Adrenal gland (tissue), 19 donors: ENCODE measurements at places on chromosomes 12 and 14. TPM values are rescaled to one million over a fixed set of nuclear protein-coding genes. Genes with fewer than 3 reads are reported as not detected.
A peak's percentile ranks its signal among the peaks of the same experiment; 100 is the strongest.

DNA sequence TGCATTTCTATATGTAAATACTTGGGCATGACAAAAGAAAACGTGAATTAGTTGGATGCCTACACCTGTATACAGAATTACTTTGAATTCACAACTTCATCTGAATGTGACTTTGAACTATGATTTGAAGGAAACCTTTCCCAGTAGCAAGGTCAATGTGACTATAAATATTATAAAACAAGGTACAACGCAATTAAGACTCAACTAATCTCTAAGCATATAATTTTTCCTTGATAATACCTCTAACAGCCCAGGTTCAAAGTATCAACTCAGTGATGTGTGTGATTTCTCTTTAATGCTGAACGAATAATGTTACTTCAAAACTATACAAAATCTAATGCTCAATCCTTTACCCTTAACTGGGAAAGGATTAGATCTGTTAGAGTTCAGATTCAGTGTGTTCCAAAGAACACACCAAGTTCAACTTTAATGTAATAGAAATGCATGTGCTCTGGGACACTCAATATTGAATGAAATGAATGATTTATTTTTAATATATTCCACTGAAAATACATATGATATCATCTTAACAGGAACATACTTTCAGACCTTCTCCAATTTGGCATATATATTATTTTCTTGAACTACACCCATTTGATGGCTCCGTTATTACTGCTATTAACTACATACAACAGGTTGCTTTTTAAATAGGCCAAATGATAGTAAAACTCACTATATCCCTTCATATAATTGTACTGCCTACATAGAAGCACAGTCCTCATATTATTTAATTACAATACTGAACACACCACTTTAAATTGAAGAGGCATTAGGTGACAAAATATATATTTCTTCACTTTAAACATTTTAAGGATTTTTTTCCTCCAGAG lies 40.1 kb upstream of the MTERF2 start:
- H3K4me3 ChIP-seq, result no peak overlapping the region
- H3K4me1 ChIP-seq, result peaks cover 14% of the 10 kb centered on the region
- no peak for DNase-seq
- no peaks in the 10 kb centered on the region for H3K36me3 ChIP-seq
- H3K27me3 ChIP-seq, result no peaks in the 10 kb centered on the region
- peak overlapping the region; percentile 84 for H3K27ac ChIP-seq

DNA sequence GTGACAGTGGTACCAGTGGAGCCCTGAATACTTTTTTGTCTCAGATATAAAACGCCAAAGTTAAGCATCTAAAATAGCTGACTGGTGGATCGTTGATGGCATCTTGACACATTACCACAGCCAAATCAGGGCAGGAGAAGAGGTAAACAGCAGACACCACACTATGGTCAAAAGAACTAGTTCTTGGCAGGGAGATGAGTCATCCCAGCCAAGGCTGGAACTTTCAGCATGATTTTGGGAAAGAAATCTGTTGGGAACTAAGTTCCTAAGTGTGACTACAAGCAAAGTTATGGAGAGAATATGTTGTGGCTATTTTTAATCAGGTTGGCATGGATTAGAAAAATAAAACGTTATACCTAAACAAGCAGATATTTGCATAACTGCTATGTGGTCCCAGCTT lies 36.9 kb downstream of the LGR5 start:
- H3K27me3 ChIP-seq, result no peaks in the 10 kb centered on the region
- H3K36me3 ChIP-seq, result no peaks in the 10 kb centered on the region
- H3K27ac ChIP-seq, result no peak overlapping the region

The SCNN1A gene
- polyA plus RNA-seq, result 5.1 TPM

DNA sequence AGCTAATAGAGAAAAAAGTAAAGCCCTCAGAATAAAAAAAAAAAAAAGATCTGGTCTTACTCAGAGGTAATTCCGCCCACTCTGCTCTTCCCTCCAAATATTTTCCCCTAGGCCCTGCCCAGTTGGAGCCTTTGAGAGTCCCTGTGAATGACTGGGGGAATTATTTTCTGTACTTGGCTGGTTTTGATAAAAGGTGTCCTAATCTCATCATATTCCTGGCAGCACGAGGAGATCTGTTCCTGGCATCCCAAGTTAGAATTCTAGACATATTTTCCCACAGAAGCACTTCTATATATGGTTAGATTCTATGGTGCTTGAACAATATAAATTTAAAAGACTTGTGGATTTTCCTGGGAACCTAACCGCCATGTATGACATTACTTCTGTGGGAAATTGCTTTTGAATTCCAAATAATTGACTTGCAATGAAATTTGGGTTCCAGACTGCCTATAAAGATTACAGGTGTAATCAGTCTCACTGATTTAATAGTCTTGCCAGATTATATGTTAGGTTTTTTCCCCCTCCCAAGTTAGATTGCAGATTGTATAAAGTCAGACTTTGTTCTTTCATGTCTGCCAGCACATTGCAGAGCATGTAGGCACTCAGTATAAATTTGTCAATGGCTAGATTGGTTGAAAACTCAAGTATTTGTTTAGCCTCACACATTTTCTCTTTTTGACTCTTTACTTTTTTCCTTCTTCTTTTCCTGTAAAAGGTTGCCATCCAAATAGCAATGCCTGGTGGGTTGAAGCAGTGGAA lies 12.3 kb downstream of the GPX2 start:
- H3K27me3 ChIP-seq, result no peaks in the 10 kb centered on the region
- H3K36me3 ChIP-seq, result peaks cover 44% of the 10 kb centered on the region
- H3K27ac ChIP-seq, result no peak overlapping the region
- H3K4me1 ChIP-seq, result peaks cover 13% of the 10 kb centered on the region
- H3K4me3 ChIP-seq, result no peak overlapping the region

GRCh38 chr12:1525858-1526257 lies 68.5 kb downstream of the FBXL14 start:
- H3K4me1 ChIP-seq, result no peaks in the 10 kb centered on the region
- no peak overlapping the region for H3K4me3 ChIP-seq
- no peaks in the 10 kb centered on the region for H3K36me3 ChIP-seq
- peaks cover 9% of the 10 kb centered on the region for H3K27me3 ChIP-seq
- H3K27ac ChIP-seq, result no peak overlapping the region

The NUDT4 gene
- polyA plus RNA-seq, result 175 TPM

The ESR2 gene
- polyA plus RNA-seq, result 5.0 TPM

The PPP1R36 gene
- polyA plus RNA-seq, result 0.90 TPM

DNA sequence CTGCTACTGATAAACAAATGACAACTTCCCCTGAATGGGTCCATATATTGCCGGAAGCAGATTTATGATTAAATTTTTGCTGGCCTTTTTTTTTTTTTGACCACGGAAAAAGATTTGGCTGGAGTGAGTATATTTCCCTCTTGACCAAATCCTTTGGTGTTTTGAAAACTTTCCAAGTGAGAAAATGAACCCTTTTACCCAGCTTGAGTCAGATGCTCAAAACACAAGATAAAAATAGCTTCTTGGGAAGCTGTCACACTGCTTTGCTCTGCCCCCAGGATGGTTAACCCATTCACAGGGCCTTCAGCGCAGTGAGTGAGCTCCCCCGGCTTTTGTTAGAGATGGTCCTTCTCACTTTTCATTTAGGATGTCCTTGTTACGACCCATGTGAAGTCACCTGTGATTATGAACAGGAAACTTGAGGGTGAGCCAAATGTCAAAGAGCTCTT lies 224.3 kb downstream of the PELI2 start:
- peak overlapping the region; percentile 69 for H3K27ac ChIP-seq
- no peak overlapping the region for H3K4me3 ChIP-seq
- no peaks in the 10 kb centered on the region for H3K27me3 ChIP-seq
- peaks cover 20% of the 10 kb centered on the region for H3K4me1 ChIP-seq

GRCh38 chr12:28424965-28425364 lies 234.7 kb downstream of the CCDC91 start:
- no peaks in the 10 kb centered on the region for H3K27me3 ChIP-seq
- H3K27ac ChIP-seq, result no peak overlapping the region
- H3K4me3 ChIP-seq, result no peak overlapping the region
- no peaks in the 10 kb centered on the region for H3K36me3 ChIP-seq
- no peaks in the 10 kb centered on the region for H3K4me1 ChIP-seq
